ENCODE measurements at places on chromosomes 5 and 9.

GRCh38 chr5:123132316-123132715, 43.3 kb downstream of the PRDM6 start:
- DNase-seq = no peak

DNA sequence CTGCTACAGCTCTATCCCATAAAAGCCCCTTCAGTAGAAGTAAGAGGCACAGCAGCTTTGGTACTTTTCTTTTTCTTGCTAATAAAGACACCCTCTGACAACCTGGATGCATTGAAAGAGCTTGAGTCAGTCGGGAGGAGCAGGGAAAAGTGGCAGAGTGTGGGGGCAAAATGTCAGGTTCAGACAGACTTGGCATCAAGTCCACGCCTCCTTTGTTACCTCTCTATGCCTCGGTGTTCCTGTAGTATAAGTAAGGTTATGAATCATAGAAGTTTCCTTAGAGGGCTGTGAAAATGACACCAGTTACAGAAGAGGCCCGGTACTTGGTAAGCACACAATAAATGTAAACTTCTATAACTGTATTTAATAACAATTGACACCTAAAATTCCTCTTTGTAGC, 133.9 kb downstream of the ESM1 start:
- no peak for DNase-seq

GRCh38 chr5:8844206-8844605, 701.7 kb downstream of the SEMA5A start:
- peak; percentile 19 for DNase-seq

DNA sequence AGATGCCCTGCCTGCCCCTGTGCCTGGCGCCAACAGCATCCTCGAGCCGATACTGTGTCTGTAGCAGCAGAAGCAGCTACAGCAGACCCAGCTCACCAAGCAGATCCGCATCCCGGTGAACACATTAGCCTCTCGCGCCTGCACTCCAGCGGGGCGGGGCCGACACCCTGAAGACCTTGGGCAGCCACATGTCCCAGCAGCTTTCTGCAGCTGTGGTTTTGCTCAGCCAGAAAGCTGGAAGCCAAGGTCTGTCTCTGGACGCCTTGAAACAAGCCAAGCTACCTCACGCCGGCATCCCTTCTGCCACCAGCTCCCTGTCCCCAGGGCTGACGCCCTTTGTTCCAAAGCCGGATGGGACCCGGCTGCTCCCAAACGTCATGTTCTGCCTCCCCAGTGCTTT, 59.6 kb downstream of the ACTBL2 start:
- no peak for DNase-seq

DNA sequence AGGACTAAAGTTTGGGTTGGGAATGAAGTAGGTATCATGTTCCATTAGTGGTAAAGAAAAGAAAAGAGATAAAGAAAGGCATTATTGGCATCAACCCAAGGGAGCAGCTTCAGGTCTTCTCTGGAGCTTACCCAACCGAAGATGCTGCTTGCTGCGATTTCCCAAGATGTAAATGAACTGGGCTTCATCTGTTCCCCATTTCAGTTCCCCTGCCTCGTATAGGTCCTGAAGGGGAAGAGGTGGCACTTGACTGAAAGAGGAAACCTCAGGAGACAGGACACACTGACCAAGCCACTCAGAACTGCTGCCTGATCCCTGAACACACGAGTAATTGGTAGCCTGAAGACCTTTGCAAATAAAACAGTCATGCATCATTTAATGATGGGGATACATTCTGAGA, 24.6 kb downstream of the ANXA6 start:
- DNase-seq = no peak

GRCh38 chr5:50666261-50667022, at the start of gene PARP8:
TSS of gene PARP8 (plus strand) at chr5:50666637. CDS start at chr5:50667096, 459 bp downstream.
- peak; percentile 65 for DNase-seq

DNA sequence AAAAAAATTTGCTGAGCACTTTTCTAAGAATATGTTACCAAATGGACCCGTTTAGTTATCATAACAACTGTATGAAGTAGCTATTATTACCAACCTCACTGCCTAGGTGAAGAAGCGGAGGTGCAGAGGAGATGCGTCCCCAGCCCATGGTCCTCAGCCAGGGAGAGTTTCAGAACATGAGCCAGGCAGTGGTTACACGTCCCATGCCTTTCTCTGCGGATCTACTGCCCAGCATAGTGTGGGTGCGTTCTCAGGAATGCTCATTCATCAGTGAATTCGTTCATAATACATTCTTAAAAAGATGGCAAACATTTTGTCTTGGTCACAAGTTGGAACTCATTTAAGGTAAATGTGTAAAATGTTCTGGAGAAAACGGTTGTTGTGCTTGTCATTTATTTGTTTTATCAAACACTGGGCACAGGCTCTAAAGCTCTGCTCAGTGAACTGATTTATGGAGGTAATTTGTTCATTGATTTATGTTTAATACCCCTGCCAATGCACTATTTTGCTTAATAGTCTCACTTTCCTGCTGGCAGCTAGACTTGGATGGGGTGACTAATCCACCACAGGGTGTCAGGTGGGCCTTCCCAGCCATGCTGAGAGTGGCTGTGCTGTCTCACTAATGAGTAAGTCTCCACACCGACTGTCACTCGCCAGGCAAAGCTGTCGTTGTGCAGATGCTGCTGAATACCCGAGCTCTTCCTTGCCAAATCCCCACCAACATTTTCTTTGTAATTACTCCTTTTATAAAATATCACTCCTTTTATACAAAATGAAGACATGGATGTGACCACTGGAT, 248.8 kb downstream of the TENT4A start:
- DNase-seq = no peak

- no peak for DNase-seq
These were observed 11.3 kb downstream of the RALGPS1 start for GRCh38 chr9:126925876-126926275.

- no peak for DNase-seq
These were observed 11.4 kb downstream of the ACTL7B start for GRCh38 chr9:108844391-108844790.

GRCh38 chr5:111552896-111553295, 40.6 kb upstream of the STARD4 start:
- no peak for DNase-seq

DNA sequence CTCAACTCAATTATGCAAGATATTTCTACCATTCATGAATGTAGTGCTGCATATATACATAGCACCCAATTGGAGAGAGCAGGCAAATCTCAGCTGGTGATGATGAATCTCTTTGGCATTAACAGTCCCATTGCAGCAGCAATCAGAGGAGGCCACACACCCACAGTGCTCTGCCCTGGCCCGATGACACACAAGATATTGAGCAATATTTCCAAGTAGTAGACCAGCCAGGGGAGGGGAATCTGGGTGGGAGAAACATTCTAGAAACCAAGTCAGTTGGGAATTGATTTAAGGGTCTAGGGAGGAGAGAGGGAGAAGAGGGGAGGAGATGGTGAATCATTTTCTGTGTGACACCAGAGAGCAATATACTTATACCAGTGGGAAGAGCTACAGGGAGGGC, 14.9 kb upstream of the C5orf63 start:
- peak; percentile 88 for DNase-seq

- no peak for DNase-seq
These were observed 33.1 kb downstream of the EPB41L4A start for GRCh38 chr5:112385969-112386368.

DNA sequence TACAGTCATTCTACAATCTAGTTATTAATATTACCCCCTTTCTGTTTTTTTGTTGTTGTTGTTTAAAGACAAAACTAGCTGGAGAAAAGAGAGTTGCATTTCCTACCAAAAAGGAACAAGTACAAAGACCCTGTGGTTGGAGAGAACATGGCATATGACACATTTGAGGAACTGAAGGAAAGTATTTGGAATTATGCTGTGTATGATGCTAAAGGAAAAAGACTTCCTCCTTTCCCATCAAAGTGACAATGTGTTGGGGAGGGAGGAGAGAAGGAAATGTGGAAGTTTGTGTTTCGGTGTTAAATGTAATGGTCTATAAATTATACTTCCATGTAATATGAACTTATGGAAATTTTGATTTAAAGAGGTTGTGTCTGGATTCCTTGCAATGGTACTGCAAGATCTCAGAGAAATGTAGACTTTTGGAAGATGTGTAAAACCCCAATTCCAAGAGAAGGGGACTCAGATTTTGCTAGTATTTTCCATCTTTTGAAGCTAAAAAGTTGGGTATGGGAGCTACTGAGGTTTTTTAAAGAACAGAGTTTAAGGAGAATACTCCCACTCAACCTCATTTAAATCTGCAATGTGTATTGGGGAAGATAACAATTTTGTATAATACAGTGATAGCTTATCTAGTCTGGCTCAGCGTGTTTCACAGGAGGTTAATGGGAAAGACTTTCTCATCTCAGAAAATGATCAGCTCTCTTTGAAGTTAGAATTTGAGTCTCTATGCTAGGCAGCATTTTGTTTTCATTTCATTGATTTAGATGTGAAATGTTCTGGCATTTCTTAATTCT, 15.4 kb upstream of the TNFSF8 start:
- DNase-seq = no peak

DNA sequence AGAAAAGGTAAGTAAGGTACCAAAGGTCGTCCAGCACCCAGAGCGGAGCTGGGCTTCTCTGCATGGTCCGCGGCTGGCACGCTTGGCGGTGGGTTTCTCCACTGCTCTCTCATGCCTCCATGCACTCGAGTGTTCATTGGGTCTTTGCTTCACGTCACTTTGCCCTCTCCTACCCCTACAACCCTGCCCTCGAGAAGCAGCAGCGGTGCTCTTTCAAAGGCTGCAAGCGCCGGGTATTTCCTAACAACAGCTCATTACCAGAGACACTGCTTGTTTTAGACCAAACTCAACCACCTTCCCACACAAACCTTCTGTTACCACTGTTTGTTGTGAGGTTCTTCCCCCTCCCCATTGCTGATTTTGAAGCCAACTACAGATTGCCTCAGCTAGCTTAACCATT, 21.5 kb upstream of the ZBTB34 start:
- no peak for DNase-seq

- DNase-seq = no peak
These were observed 138.9 kb downstream of the GADD45G start for GRCh38 chr9:89743573-89744254.

- DNase-seq = no peak
These were observed 764 bp upstream of the BNIP1 start for GRCh38 chr5:173143567-173143966.

GRCh38 chr5:180160789-180161188, 48.2 kb downstream of the RASGEF1C start:
- DNase-seq = no peak

- no peak for DNase-seq
These were observed 43.7 kb upstream of the POMT1 start for GRCh38 chr9:131459056-131459455.

DNA sequence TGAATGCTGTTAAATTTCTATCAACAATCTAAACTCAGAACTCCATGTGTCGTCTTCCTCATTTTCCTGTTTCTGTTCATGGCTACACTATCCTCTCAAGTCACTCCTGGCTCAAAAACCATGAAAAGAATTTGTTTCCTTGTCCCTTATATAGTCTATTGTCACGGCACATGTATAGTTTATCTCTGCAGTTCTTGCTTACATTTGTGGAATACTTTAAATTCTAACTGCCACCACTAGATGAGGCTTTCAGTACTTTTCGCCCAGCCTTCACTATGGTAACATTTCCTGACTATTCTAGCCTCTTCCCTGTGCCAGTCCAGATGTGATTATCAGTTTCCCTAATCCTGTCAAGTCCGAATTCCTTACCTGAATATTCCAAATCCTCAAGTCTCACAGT, 34.6 kb downstream of the PKD2L2 start:
- DNase-seq = peak; percentile 28

DNA sequence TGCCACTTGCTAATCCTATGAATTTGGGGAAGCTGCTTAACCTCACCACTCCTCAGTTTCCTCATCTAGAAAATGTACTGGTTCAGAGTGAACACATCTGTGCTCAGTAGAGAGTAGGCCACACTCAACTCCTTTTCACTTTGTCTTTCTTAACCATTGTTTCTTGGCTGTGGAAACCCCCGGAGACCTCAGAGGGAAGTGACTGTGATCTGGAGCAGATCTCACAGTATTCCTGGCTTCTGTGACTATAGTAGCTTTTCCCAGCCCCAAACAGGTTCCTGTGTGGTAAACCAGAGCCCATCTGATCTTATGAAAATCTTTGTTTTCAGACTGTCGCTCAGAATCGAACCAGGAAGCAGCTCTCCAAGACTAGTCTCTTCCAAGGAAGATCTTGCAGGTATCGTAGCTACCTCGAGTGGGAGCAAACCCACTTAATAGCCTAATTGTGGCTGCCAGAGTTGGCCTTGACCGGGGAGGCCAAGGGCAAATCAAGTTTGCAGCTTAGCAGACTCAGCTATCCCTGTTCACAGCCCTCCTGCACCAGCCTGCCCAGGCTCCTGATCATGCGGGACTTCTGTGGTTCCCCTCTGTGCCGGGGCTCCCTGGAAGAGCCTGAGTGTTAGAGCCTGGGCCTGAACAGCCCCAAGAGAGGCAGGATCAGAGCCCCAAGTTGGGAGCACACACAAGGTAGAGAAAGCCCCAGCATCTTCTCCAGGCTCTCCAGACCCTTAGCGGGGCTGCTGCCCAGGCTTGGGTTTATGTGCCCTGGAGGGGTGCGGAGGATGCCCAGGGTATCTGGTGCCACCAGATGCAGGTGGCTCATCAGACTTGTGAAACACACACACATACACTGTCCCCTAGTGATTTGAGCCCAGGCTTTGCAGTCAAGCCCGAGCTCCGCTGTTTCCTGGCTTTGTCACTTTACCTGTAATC, 52.2 kb upstream of the ANGPTL2 start:
- no peak for DNase-seq

DNA sequence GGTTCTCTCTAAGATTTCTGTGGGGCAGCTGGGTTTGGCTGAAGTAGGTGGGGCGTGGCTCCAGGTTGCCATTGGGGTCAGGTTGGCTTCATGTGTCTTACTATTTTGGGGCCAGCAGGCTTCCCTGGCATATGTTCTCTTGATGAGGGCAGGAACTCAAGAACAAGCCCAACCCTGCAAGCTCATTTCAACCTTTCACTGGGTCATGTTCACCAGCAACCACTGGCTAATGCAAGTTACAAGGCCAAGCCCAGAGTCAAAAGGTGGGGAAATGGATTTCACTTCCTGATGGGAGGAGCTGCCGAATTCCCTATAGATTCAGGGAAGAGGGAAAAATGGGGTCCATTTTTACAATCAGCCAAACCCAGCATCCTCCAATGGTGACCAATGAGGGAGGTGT, 34.0 kb upstream of the HAND1 start:
- DNase-seq = no peak

- DNase-seq = no peak
These were observed 8.3 kb downstream of the HSD17B3 start for GRCh38 chr9:96293498-96294158.

GRCh38 chr9:21830589-21830988, 28.2 kb downstream of the MTAP start:
- DNase-seq = no peak
